ENCODE measurements at places on chromosomes 3 and 15.

DNA sequence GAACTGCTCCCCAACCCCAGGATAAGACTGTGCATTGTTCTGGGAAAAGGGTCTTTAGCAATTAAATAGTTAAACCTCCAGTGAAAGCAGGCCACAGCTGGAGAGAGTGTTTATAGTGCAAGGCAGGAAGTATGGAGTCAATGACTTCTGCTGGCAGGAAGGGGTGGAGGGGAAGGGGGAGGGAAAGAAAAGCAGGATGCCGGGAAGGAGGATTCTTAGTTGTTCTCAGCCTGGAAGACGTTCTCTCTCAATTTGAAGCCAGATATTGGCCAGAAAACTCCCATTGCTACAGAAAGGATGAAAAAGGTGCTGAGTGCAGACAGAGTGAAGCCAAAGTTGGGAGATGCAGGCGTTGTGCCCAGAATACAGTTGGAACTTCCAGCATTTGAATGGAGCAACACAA, 35.7 kb upstream of the ACTL6A start:
- peak; percentile 69 for DNase-seq

GRCh38 chr15:69096626-69097025, 63.8 kb upstream of the GLCE start:
- no peak for DNase-seq

GRCh38 chr3:55893045-55893664, 406.0 kb upstream of the WNT5A start:
- no peak for DNase-seq

DNA sequence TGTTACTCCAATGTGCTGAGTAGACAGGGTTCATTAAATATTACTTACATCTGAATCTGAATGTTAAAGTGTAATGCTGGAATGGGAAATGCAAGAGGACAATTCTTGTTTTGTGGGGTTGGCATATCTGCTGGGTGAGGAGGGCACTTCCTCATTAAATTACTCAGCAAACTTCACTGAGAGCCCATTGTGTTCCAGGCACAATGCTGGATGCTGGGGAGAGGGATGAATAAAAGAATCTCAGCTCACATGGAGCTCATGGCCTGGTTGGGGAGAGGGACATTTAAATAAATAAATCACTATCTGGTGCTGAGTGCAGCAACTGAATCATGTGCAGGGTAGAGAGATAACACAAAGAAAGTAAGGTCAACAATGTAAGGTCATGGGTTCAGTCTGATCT, 199.2 kb upstream of the CFAP20DC start:
- DNase-seq, result no peak

DNA sequence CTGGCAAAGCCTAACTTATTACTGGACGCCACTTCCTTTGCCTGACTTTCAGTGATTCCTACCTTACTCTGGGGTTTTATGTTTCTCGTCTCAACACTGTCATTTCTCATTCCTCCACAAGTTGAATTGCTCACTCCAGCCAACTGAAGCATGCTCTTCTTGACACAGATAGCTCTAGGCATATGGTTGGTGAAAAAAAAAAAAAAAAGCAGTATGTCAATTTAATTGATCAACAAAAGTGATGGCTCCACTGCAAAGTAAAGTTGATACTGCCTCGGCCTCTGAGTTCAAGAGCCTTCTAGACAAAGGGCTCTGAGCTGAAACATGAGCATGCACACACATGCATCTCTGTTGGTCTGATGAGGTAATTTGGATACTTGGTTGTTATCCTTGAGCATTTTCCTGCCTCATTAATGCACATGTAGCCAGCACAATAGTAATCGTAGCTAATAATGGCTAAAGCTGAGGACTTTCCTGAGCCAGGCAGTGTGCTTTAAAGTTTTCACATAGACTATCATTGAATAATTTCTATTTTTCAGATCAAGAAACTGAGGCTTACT, 21.4 kb upstream of the UBE2Q2 start:
- no peak for DNase-seq

DNA sequence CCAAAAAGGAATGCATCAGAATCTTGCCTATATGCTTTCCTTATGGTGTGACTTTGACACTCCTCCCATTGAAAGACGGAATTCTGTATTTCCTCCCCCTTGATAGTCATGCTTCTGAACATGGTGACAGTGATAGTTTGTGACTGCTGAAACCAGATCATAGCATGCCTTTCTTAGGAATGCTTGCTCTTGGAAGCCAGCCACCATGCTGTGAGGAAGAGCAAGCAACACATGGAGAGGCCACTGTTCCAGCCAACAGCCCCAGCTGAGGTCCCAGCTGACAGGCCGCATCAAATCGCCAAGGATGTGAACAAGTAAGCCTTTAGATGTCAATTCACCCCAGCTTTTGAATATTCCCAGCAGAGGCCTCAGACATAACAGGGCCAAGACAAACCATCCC, 100.1 kb downstream of the IGF2BP2 start:
- no peak for DNase-seq

- no peak for DNase-seq
Measured at GRCh38 chr3:74387111-74387735, 227.2 kb downstream of the CNTN3 start.

- DNase-seq, result no peak
Measured at GRCh38 chr3:129439226-129439816, 427 bp downstream of the MBD4 start.

DNA sequence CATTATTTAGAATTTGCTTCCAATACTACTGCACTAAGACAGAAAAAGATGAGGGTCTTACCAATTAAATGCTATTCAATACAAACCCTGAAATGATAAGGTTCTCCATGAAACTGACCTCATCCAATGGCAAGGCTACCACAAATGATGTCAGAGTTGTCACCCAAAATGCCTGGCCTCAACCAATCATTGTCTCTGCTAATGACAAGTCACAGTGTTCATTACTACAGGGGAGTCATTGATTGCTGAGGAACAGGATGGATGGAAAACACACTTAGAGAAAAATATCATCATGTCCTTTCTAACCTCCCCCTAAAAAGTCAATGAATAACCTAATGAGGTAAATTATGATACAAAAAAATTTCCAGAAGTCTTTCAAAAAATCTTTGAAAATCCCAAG, 91.0 kb downstream of the FOXP1 start:
- DNase-seq, result no peak

DNA sequence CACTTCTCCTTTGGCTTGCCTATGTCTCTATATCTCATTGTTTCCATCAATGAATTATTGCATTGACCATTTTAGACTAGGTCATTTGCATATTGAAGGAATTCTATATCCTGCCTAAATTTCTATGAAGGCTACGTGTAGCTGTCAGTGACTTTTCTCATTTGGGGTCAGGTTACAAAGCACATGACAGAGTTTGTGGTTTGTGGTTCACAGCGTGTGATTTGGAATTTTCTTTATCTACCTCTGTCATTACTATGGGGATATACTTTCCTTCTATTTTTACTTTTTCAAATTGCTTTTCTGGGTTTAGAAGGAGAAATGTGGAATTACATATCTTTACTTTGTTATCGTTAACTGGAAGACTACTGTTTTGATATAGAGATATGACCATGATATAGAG, 317.3 kb upstream of the CFAP20DC start:
- no peak for DNase-seq

DNA sequence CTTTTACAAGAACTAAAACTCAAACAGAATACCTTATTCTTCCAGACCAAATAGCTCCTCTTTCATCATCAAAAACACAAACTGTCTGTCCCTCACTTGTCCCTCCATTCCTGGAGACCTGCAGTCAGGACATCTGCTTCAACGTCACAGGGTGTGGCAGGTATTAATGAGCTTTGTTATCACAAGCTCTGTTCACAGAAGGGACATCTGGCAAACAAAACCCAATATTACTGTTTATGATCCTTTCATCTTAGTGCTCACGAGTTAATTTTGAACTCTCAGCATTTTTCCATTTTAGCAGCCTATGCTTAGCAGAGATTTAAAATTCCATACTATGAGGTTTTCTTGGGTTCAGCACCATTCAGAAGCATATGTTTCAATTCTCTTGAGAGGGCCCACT, 32.9 kb downstream of the AP3S2 start:
- DNase-seq, result no peak

GRCh38 chr3:183777016-183777618, 48.3 kb downstream of the MAP6D1 start:
- DNase-seq, result no peak

DNA sequence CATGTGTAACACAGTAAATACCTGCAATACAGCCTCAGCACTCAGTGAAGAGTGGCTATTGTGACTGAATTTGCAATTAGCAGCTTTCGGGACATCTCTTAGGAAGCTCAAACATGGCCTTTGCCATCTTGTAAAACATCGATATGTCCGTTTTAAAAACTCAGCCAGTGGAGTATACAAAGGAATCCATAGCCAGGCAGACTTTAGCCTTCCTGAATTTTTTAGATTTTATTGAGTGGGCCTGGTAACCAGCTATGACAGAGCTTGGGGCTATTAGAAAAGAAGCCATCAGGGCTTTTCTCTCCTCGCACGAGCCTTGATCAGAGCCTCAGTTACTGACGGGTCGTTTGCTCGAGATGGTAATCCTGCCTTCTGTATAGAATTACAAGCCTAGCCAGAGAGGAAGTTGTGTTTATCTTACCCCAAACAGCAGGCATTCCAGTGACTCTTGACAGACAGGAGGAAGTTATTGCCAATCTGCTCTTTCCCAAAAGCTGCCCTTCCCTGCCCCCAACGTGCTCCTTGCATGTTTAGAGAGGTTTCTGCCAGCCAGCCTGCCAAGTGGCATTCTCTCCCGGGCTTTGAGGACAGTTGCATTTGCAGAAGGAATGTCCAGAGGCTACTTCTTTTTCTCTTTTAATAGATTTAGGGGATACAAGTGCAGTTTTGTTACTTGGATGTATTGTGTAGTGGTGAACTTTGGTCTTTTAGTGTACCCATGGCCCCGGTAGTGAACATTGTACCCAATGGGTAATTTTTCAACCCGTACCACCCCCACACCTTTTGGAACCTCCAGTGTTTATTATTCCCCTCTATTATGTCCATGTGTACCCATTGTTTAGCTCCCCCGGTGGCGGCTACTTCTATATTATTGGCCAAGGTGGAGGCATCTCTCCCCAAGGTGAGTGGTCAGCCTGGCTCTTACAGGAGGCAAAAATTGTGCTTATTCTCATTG, 40.6 kb downstream of the ITPR1 start:
- no peak for DNase-seq

DNA sequence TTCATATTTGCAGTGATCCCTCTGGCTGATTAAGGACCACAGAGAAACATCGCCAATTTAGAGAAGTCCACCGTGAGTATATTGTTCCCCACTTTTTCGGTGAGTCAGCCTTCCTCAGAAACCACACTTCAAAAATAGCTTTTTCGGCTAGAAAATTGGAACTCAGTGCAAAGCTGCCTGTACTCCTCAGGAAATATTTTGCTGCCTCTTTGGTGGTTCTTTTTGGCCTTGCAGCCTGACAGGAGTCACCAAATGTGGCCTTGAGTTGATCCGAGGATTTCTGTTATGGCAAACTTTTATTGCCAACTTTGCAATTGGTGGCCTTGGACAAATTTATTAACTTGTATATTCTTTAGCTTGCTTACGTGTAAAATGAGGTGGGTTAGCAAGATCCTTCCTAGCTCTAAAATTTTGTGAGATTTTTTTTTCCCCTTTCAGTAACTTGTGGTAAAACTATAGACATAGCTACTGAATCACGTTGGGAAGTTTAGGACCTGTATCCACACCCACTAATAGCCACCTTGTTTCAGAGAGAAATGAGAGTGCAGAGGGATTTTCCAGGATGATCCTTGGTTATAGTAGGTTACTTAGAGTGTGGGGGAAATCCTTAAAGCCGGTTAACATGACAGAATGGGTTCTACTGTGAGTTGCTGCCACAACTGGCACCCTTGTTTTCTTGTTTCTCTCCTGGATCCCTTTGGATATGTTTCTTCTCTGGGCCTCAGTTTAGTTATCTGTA, 9.9 kb downstream of the ARL6IP5 start:
- no peak for DNase-seq

DNA sequence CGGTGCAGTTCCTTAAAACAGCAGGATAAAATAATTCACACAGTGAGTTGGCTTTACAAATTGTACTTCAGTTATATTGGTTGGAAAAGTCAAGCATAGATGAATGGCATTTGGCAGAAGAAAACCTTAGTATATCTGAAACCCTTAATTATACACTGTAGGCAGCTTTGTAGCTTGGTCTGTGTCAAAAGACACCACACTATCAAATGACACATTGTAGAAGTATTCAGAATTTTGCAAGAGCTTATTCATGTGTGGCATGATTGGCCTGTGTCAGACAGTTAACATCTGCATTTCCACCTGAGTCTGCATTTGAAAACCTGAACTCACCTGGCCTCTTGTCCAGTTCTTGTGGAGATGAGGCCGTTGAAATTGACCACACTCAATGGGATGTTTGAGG, 13.8 kb downstream of the TMEM266 start:
- no peak for DNase-seq

DNA sequence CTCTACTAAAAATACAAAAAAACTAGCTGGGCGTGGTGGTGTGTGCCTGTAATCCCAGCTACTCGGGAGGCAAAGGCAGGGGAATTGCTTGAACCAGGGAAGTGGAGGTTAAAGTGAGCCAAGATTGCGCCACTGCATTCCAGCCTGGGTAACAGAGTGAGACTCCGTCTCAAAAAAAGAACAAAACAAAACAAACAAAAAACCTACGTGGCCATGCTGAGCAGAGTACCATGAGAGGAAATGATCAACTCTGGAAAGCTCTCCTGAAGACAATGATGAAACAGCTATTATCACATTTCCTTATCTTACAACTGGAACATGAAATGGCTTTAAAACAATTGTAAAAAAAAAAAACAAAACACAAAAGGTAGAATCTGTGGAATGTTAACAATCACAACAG, 75.2 kb downstream of the CHSY1 start:
- DNase-seq, result no peak

DNA sequence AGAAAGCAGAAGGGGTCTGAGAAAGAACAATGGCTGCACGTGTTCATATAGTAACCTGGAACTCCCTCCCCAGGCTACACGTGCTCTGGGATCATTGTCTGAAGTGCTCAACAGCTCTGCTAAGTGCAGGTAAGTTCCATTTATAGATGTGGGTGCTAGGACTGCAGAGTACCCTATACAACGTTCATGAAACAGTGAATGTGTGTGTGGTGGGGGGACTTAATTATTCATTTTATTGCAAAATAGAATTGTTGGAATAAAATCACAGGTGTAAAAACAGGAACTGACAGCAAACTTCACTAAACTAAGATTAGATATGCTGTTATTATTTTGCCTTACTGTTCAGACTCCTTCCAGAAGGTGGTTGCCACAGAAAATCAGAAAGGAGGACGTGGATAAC, 68.5 kb downstream of the CCR4 start:
- DNase-seq, result peak; percentile 17

All from NCI-H345 (cell line).